Panc1 (cell line): ENCODE measurements at places on chromosomes 12 and 14. TPM values are rescaled to one million over a fixed set of nuclear protein-coding genes. Genes with fewer than 3 reads are reported as not detected.

DNA sequence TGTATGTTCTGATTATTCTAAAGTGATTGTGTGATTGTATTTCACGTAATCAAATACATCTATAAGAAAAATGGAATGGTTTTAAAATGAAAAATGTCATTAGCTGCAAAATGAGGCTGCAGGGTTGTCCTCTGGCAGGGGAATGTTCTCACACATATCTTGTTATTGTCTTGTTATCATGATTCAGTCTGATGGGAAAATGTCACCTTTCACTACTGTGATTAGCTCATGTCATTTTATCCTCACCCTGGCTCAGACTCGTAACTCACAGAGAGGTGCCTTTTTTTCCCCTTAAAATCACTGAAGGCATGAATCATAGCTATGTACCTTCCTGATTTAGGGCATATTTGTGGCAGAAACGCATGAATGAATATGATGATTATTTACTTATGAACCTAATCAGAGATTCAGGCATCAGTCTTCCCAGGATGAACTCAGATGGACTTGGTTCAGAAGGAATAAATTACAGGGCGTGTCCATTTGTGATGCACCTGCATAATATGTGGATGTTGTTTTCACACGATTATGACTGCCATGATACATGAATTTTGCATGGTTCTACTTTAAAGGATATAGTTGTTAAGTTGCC is 1339.2 kb downstream of the AACS start:
- H3K4me3 ChIP-seq, result no peak overlapping the region
- H3K36me3 ChIP-seq, result no peaks in the 10 kb centered on the region

Gene TDRD9
- total RNA-seq, result not detected

GRCh38 chr12:95459310-95459709 is 14.6 kb upstream of the METAP2 start:
- no peak overlapping the region for H3K27ac ChIP-seq
- no peak overlapping the region for H3K4me3 ChIP-seq
- DNase-seq, result no peak
- H3K36me3 ChIP-seq, result no peaks in the 10 kb centered on the region

Gene SLC17A8
- total RNA-seq, result not detected

DNA sequence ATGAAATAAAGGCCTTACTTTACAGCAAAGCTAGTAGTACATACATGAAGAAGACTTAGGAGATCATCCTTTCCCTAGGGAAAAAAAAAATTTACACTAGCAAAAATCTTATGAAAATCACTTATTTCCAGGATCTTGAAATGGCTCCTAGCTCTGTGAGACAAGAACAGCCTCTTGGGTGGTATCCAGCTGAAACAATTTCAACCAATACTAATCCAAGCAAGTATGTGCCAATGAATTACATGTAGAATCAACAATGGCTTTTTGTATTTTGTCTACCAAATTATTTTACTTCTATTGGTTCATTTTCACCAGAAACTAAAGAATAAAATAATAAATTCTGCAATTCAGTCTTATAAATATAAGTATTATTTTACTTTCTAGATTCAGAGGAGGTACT is 2.7 kb upstream of the SLCO1A2 start:
- H3K27me3 ChIP-seq, result no peaks in the 10 kb centered on the region
- H3K36me3 ChIP-seq, result no peaks in the 10 kb centered on the region
- no peaks in the 10 kb centered on the region for H3K4me1 ChIP-seq
- no peak overlapping the region for H3K4me3 ChIP-seq

GRCh38 chr12:66823857-66824570 is 145.1 kb upstream of the GRIP1 start:
- H3K4me1 ChIP-seq, result no peaks in the 10 kb centered on the region
- DNase-seq, result no peak
- H3K27ac ChIP-seq, result no peak overlapping the region
- no peaks in the 10 kb centered on the region for H3K36me3 ChIP-seq
- no peak overlapping the region for H3K4me3 ChIP-seq
- H3K27me3 ChIP-seq, result no peaks in the 10 kb centered on the region

Gene RNASE1
- total RNA-seq, result 0.69 TPM

DNA sequence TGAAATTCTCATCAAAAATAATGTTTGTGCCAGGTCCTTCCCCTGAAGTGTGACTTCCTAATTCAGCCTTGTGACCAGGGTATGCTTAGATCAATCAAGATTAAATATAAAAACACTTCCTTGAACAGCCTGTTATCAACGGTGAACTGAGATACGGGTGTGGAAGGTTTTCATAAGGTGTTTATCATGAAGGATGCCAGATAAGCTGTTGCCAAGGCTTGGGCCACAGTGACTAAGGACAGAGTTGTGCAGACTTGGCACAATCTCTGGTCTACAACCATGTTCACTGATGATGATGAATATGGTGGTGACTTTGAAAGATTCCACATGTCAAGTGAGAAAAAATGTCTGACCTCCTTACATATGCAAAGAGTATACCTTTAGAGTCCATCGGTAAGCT is 51.3 kb upstream of the LIN7A start:
- DNase-seq, result no peak
- H3K27me3 ChIP-seq, result no peaks in the 10 kb centered on the region
- no peak overlapping the region for H3K27ac ChIP-seq
- H3K4me3 ChIP-seq, result no peak overlapping the region
- H3K36me3 ChIP-seq, result no peaks in the 10 kb centered on the region
